ENCODE measurements at places on chromosomes 7 and 10. TPM values are rescaled to one million over a fixed set of nuclear protein-coding genes. Genes with fewer than 3 reads are reported as not detected.

Gene HABP2
- not detected for total RNA-seq

Gene SPRN
- not detected for total RNA-seq

Gene MSS51
- total RNA-seq, result 0.94 TPM

Gene C7orf33
- not detected for total RNA-seq

Gene HOXA7
- total RNA-seq, result 0.94 TPM

Gene LOXL4
- total RNA-seq, result 11.9 TPM

Gene VPS26A
- total RNA-seq, result 35.3 TPM

Gene H2BK1
- not detected for total RNA-seq

Gene CLCN1
- total RNA-seq, result not detected

Gene SPDYE2B
- not detected for total RNA-seq

Gene ZMYND11
- total RNA-seq, result 127 TPM

Gene ELFN1
- total RNA-seq, result 0.68 TPM

Gene FGFBP3
- 2.1 TPM for total RNA-seq

Gene MMD2
- 0.13 TPM for total RNA-seq

Gene FKBP9
- total RNA-seq, result 139 TPM

Gene MMP21
- not detected for total RNA-seq

Gene CALHM3
- total RNA-seq, result not detected

Measured in thyroid gland (tissue), 4 donors.